Activated T-cell treated with anti-CD3 and anti-CD28 coated beads for 48 hours (primary cell): ENCODE measurements at places on chromosomes 1 and 21.
A peak's percentile ranks its signal among the peaks of the same experiment; 100 is the strongest.

GRCh38 chr1:196891251-196891650 lies 3.4 kb downstream of the CFHR4 start:
- no peak for DNase-seq

DNA sequence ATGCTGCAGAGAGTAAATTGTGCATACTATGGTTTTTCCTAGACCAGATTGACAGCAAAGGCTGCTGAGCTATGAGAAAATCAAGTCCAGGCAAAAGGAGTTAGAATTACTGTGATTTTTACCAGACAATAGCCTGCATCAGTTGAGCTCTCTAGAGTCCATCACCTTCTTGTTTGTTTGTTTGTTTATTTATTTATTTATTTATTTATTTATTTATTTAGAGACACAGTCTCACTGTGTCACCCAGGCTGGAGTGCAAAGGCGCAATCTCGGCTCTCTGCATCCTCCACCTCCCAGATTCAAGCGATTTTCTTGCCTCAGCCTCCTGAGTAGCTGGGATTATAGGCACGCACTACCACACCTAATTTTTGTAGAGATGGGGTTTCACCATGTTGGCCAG lies 24.2 kb upstream of the ABCB10 start:
- DNase-seq, result no peak

DNA sequence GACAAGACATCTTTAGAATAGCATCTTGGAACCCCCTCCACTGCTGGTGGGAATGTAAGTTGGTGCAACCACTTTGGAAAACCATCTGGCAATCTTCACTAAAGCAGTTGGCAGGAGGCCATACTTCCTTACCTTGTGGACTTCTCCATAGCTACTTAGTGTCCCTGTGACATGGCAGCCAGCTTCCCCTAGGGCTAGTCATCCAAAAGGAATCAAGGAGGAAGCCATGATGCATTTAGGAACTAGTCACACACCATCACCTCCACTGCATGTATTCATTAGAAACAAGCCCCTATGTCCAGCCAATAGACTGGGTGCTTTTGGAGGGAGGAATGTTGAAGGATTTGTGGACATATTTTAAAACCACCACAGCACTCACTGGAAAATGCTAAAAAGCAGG lies 19.9 kb downstream of the MX2 start:
- no peak for DNase-seq

GRCh38 chr21:31334648-31335121 lies 9.4 kb downstream of the TIAM1 start:
- no peak for DNase-seq

- DNase-seq, result no peak
These were observed 5.9 kb upstream of the MTFR1L start for GRCh38 chr1:25813734-25814471.

GRCh38 chr1:108845446-108845845 lies 11.4 kb downstream of the AKNAD1 start:
- no peak for DNase-seq

DNA sequence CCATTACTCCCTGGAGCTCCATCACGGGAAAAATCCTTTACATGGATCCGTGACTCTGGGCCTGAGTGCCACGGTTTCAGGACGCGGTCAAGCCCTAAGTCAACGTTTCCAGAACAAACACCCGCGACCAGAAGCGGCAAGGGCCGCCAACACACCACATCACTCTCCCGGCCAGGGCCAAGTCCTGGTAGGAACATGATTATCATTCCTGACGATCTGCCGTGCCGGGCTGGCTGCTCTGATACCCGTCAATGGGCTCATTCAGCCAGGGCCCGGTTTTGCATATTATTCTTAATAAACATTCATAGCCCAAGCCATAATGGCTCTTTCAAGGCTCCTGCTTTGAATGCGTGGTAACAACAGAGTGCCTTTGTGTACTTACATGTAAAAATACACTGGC lies 44.6 kb upstream of the SIM2 start:
- no peak for DNase-seq

DNA sequence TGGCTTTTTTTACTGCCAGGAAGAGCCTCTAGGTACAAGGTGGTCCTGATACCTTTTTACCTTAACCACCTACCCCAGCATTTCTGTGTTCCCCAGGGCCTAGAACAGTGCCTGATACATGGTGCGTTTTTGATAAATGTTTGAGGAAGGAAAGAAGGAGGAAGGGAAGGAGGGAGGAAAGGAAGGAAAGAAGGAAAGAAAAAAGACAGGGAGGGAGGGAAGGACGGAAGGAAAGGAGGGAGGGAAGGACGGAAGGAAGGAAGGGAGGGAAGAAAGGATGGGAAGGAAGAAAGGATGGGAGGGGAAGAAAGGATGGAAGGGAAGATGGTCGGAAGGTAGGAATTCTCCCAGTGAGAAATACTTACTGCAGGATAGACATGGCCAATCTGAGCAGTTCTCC lies 12.0 kb upstream of the MAGOH start:
- no peak for DNase-seq

DNA sequence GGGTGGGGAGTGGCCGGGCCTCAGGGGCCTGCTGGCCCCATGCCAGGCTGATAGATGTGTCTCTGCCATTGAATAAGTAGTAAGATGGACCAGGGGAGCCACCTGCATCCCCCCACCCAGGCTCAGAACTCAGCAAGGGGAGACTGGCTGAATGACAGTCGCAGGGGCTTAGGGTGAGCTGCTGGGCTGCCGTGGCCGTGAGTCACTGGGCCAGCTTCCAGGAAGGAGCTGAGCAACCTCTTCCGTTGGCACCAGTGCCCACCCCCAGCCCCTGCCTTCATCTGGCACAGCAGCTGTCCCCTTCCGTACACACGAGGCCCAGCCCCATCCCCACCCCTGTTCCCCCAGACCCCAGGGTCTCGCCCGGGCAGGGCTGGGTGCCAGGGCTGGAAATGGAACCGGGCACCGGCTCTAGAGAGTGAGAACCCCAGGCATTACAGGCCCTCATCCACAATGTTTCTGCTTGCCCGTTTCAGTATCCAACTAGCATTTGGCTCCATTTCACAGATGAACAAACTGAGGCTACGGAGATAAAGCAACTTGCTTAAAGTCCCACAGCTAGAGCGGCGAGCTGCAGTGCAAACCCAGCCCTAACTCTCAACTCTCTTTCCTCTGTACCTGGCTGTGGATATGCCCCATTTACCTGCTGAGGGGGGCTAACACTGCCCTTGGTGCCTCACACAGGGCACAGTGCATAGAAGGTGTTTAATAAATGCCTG lies 10.2 kb downstream of the WNT4 start:
- DNase-seq, result no peak

GRCh38 chr21:29751473-29752185 lies 188.2 kb downstream of the GRIK1 start:
- no peak for DNase-seq

- DNase-seq, result no peak
These were observed 29.1 kb downstream of the TTC39A start for GRCh38 chr1:51301152-51301843.

DNA sequence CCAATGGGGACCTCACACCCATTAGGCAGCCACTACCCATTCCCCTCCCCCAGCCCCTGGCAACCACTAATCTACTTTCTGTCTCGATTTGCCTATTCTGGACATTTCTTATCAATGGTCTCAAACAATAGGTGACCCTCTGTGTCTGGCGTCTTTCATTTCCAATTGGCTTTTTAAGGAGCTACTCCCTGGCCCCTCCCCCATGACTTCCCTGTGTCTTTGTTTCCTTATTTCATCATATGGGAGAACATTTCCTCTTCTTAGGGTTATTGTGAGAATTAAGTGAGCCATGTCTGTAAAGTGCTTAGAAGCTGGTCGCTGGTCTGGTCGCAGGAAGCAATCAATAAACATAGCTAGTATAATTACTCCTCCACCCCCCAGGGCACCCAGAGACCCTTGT lies 80.9 kb downstream of the SPSB1 start:
- no peak for DNase-seq

DNA sequence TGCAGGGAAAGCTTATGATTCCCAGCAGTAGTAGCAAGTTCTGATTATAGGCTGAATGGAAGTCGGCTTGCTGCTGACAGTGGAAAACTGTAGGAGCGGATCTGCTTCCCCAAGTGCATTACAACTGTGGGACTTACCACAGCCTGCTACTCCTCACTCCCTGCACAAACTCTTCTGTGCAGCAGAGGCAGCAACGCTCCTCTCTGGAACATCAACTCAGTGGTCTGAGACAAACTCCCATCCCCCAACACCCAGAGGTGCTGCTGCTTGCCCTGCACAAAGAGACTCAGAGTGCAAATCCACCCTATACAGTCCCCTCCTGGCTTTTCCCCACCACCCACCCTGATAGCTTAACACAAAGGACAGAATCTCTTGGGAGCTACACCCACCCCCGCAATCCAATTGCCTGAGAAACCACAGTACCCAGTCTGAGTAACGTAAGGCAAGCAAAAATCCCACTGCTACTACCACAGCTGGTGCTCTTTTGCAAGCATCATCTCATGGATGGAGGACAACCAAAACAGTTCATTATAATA lies 1455.2 kb downstream of the AMY1C start:
- no peak for DNase-seq

GRCh38 chr1:151130987-151131586 lies 15.3 kb downstream of the SEMA6C start:
- peak; percentile 80 for DNase-seq

GRCh38 chr1:3066250-3066711 lies 2.7 kb upstream of the PRDM16 start:
- no peak for DNase-seq

GRCh38 chr1:95197616-95198252 lies 36.3 kb upstream of the RWDD3 start:
- DNase-seq, result no peak

- DNase-seq, result no peak
These were observed 48.7 kb downstream of the OVGP1 start for GRCh38 chr1:111378791-111379190.

DNA sequence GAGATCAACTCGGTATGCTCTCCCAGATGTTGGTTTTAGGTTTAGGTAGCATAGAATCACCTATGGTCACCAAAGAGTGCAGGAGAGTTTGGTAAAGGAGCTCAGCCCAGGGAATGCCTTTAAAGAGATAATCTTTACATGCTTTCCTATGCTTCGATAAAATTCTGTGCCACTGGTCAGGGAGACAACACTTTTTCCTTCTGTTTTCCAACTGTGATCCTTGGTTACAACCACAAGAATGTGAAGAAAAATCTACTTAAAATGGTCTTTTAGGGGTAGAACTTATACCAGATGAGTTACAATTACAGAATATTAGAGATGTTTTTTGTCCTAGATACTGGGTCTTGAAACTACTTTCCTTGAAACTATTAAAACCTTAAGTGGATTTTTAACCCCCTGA lies 895.6 kb downstream of the TTLL7 start:
- no peak for DNase-seq

DNA sequence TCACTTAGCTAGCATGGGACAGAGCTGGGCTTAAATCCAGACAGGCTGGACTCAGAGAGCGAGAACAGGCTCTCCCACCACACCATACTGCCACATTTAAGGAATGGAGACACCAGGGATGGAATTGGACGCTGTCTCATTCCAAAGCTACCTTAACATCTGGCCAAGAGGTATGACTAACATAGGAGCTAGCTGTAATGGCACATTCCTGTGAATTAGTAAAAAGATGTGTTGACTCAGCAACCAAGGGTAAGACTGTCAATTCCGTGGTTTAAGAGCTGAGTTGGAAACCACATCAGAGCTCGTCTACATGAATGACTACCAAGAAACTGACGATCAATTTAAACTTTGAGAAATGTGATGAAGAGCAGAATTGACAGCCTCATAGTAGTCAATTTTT lies 8.3 kb upstream of the TNFRSF9 start:
- no peak for DNase-seq

DNA sequence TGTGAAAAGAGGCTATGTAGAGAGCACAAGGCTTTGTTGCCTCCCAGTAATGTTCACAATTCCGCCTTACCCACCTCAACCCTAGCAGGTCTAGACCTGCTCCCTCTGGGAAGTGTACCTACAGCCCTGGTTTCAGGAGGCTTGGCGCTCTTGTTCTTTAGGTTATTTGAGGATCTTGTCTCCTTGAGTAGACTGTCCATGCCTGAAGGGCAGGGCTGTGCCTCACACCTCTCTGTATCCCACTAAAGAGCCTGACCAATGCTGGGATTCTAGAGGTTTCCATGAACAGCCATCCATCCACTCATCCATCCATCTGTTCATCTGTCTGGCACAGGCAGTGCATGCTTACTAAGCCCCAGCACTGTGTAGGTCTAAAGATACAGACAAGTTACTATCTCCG lies 1.0 kb downstream of the RAB7B start:
- no peak for DNase-seq

GRCh38 chr1:184890539-184890973 lies 83.8 kb downstream of the NIBAN1 start:
- DNase-seq, result no peak

GRCh38 chr1:2283991-2284895 lies 56.1 kb downstream of the SKI start:
- no peak for DNase-seq

DNA sequence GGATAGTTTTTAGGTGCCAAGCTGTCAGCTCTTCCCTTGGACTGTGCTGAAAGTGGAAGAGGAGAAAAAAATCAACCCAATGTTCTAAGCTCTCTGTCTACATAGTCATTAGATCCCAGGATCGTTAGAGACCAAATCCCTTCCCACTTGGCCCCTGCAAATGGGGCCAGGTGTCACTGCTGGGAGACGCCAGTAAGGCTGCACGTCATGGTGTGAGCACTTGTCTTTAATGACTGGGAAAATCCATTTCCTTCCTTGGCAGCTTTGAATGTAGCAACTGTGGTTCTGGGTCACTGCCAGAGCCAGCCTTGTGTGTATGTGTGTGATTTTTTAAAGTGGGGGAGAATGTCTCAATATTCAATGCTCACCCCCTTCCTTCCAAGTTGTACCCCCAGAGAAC lies 59.9 kb downstream of the MAN1C1 start:
- DNase-seq, result no peak

- no peak for DNase-seq
These were observed 398.8 kb downstream of the TBX15 start for GRCh38 chr1:118589238-118589846.

GRCh38 chr1:236334893-236335545 lies 53.3 kb upstream of the ERO1B start:
- no peak for DNase-seq

DNA sequence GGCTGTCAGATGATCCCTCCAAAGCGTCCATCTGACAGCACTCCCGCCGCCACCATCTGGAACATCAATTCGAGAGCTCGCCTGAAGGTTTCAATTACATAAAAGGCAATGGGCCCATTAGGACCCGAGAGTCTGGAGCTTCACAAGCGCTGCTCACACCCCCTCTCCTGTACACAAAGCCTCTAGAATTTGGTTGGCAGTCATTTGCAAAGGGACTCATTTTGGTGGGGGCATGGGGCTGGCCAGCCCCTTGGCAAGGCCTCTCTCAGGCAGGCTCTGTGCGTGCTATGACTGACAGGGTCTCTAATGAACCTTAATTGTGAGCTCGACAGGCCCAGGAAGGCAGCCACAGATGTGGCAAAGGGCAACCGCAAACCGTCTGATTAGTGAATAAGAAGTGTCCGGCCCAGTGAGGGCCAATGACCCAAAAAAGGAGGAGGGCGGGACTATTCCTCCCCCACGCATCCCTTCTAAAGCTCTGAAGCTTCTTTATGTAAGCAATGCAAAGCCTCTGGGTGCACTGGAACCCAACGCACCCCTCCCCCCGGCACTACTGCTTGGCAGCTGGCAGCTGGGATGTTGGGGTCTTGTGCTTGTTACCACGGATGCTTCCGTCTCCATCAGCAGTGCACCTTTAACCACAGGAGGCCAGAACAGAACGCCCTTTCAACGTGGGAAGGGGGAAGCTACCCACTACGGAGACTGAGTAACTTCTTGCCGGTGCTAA lies 79.4 kb downstream of the CAPZB start:
- DNase-seq, result no peak
